ENCODE measurements at places on chromosomes 5 and 9. TPM values are rescaled to one million over a fixed set of nuclear protein-coding genes. Genes with fewer than 3 reads are reported as not detected.
A peak's percentile ranks its signal among the peaks of the same experiment; 100 is the strongest.

GRCh38 chr5:143106174-143106573 lies 297.3 kb downstream of the NR3C1 start:
- no peaks in the 10 kb centered on the region for H3K27me3 ChIP-seq
- H3K4me3 ChIP-seq = no peak overlapping the region
- H3K36me3 ChIP-seq = no peaks in the 10 kb centered on the region
- peaks cover 35% of the 10 kb centered on the region for H3K4me1 ChIP-seq
- peak; percentile 52 for DNase-seq
- H3K27ac ChIP-seq = no peak overlapping the region

- no peaks in the 10 kb centered on the region for H3K36me3 ChIP-seq
- H3K27ac ChIP-seq = no peak overlapping the region
- no peak for DNase-seq
- H3K4me1 ChIP-seq = no peaks in the 10 kb centered on the region
Observed at GRCh38 chr9:137313326-137313936, 11.4 kb upstream of the NRARP start.

DNA sequence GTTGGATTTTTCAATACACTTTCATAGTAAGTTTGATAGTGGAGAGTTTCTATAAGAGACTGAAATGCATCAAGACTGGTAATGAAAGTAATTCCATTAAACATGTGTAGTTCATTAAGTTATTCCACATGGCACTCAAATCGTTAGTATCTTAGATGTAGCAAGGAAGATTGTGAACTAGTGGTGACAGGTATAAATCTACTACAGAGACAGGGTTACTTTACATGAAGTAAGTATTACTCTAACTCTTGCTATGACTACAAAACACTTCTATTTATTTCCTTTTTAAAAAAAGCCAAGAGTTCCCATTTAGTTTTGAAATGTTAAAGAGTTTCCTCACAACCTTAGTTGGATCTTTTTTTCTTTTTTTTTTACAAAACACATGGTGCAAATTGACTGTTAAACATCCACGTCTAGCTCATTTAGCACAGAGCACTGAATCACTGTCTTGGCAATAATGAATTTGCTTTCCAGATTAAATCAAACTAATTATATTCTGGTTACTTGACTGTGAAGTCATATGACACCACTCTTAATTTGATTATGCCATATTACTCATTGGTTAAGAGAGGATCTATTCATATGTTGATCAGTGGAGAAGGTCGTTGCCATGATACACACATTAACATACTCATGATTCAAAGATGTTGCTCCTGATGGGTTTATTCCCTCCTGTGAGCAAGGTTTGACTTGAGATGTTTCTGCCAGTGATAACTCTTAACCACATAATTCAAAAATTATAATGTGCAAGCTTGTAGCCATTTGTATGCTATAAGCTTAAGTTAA lies 644.8 kb downstream of the EFNA5 start:
- H3K27me3 ChIP-seq = no peaks in the 10 kb centered on the region
- H3K36me3 ChIP-seq = no peaks in the 10 kb centered on the region
- H3K27ac ChIP-seq = no peak overlapping the region
- no peaks in the 10 kb centered on the region for H3K4me1 ChIP-seq
- DNase-seq = no peak

DNA sequence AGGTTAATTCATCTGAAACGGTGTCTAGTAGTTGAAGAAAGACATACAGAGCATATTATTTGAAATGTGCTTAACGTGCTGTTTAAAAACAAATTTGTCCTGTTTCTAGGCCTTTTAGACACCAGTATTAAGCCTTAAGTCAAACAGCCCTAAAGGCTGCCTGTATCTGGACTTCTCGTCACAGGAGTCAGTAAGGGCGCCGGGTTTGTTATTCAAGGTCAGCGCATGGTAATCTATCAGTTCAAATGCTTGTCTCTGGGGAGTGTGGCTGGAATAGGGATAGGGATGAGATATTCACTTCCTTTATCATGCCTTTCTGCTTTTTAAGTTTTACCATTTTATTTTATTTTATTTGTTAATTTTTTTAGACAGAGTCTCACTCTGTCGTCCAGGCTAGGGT lies 9.4 kb upstream of the CNOT6 start:
- H3K4me3 ChIP-seq = no peak overlapping the region
- no peaks in the 10 kb centered on the region for H3K4me1 ChIP-seq
- H3K36me3 ChIP-seq = no peaks in the 10 kb centered on the region
- H3K27me3 ChIP-seq = no peaks in the 10 kb centered on the region
- no peak overlapping the region for H3K27ac ChIP-seq
- DNase-seq = no peak

- no peaks in the 10 kb centered on the region for H3K27me3 ChIP-seq
- no peak overlapping the region for H3K27ac ChIP-seq
- H3K36me3 ChIP-seq = no peaks in the 10 kb centered on the region
- H3K4me1 ChIP-seq = no peaks in the 10 kb centered on the region
- no peak overlapping the region for H3K4me3 ChIP-seq
Observed at GRCh38 chr9:122180633-122181032, 20.9 kb downstream of the MORN5 start.

The FOXD4L4 gene
- not detected for total RNA-seq

- no peak overlapping the region for H3K4me3 ChIP-seq
- no peaks in the 10 kb centered on the region for H3K36me3 ChIP-seq
- H3K4me1 ChIP-seq = peaks cover 2% of the 10 kb centered on the region
- H3K27me3 ChIP-seq = no peaks in the 10 kb centered on the region
- no peak for DNase-seq
- no peak overlapping the region for H3K27ac ChIP-seq
Observed at GRCh38 chr5:120405923-120406322, 58.2 kb upstream of the PRR16 start.

- no peak for DNase-seq
- no peaks in the 10 kb centered on the region for H3K27me3 ChIP-seq
- no peak overlapping the region for H3K27ac ChIP-seq
- no peaks in the 10 kb centered on the region for H3K4me1 ChIP-seq
- H3K36me3 ChIP-seq = no peaks in the 10 kb centered on the region
Observed at GRCh38 chr5:144788046-144788445, 617.4 kb downstream of the KCTD16 start.

DNA sequence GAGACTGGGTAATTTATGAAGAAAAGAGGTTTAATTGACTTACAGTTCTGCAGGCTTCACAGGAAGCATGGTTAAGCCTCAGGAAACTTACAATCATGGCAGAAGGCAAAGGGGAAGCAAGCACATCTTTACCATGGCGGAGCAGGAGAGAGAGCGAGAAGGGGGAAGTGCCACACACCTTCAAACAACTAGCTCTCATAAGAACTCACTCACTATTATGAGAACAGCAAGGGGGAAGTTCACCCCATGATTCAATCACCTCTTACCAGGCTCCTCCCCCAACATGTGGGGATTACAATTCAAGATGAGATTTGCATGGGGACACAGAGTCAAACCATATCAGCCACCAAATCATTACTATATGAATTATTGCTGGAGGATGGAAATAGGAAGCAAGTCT lies 30.3 kb upstream of the STX17 start:
- no peaks in the 10 kb centered on the region for H3K27me3 ChIP-seq
- no peak overlapping the region for H3K4me3 ChIP-seq
- H3K36me3 ChIP-seq = no peaks in the 10 kb centered on the region
- no peak for DNase-seq
- H3K27ac ChIP-seq = no peak overlapping the region

GRCh38 chr5:35608881-35609779 lies 8.5 kb upstream of the SPEF2 start:
- H3K4me1 ChIP-seq = no peaks in the 10 kb centered on the region
- H3K36me3 ChIP-seq = no peaks in the 10 kb centered on the region
- no peak overlapping the region for H3K4me3 ChIP-seq
- DNase-seq = no peak
- no peak overlapping the region for H3K27ac ChIP-seq

GRCh38 chr9:115220319-115221005 lies 102.5 kb upstream of the TNC start:
- H3K36me3 ChIP-seq = no peaks in the 10 kb centered on the region
- DNase-seq = no peak
- no peaks in the 10 kb centered on the region for H3K4me1 ChIP-seq
- H3K4me3 ChIP-seq = no peak overlapping the region
- H3K27me3 ChIP-seq = no peaks in the 10 kb centered on the region

The CXCL14 gene
- total RNA-seq = 96.2 TPM

DNA sequence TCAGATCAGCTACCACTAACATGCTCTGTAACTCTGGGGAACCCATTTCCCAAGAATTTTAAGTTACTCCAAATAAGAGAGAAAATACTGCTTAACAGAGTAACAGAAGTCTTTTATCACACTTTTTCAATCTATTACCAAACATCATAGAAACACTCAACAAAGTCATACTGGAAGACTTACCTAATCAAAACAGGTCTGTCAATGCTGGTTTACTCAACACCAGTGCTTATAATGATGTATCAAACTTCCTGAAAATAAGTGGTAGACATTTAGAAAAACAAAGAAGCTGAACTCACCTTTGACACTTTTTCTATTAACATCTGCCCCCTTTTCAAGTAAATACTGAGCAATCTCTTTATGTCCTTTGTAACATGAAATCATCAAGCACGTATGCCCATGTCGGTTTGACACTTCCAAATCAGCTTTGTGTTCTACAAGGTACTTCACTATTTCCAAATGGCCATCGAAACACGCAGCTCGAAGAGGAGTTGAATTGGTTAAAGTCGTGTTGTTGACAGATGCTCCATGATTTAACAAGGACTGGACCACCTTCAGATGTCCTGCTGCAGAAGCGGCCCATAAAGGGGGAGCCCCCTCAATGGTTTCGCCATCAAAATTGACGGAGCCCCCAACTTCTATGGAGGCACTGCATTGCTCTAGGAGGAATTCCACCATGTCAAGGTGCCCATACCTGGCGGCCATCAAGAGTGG lies 1.8 kb downstream of the FEM1C start:
- H3K27me3 ChIP-seq = no peaks in the 10 kb centered on the region
- H3K4me1 ChIP-seq = peaks cover 40% of the 10 kb centered on the region
- no peak for DNase-seq
- peak overlapping the region; percentile 96 for H3K27ac ChIP-seq

DNA sequence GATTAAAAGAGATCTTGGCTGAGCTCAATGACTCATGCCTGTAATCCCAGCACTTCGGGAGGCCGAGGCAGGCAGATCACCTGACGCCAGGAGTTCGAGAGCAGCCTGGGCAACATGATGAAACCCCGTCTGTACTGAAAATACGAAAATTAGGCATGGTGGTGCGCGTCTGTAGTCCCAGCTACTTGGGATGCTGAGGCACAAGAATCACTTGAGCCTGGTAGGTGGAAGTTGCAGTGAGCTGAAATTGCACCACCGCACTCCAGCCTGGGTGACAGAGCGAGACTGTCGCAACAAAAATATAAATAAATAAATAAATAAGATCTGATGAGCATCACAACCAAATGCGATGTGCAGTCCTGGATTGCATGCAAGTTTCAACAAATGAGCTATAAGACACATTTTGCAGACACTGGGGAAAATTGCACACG lies 8.7 kb upstream of the ENG start:
- peaks cover 27% of the 10 kb centered on the region for H3K4me1 ChIP-seq
- no peak overlapping the region for H3K4me3 ChIP-seq
- no peaks in the 10 kb centered on the region for H3K36me3 ChIP-seq
- no peaks in the 10 kb centered on the region for H3K27me3 ChIP-seq
- no peak for DNase-seq

GRCh38 chr9:109086221-109086620 lies 33.5 kb downstream of the TMEM245 start:
- no peaks in the 10 kb centered on the region for H3K27me3 ChIP-seq
- no peak overlapping the region for H3K27ac ChIP-seq
- no peaks in the 10 kb centered on the region for H3K4me1 ChIP-seq
- DNase-seq = no peak

All from gastrocnemius medialis (tissue), 4 donors.